ENCODE measurements at places on chromosomes 2 and 18.

- no peak for DNase-seq
Measured at GRCh38 chr2:154804451-154804850, 106.0 kb downstream of the KCNJ3 start.

DNA sequence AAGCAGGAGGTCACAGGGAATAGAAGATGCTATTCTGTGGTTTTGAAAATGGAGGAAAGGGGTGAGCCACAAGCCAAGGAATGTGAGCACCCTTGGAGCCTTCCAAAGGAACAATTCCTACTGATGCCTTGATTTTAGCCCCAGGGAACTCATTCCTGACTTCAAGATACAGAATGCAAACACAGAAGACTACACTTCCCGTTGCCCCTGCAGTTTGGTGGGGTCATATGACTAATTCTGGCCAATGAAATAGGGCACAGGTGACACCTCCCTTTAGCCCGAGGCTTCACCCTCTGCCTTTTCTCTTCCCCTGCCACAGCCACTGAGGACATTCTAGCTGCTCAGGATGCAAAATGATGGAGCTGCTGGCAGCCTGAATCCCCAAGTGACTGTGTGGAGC lies 126.1 kb downstream of the INHBB start:
- no peak for DNase-seq

GRCh38 chr2:128536925-128537620 lies 218.4 kb upstream of the HS6ST1 start:
- DNase-seq: peak; percentile 51

DNA sequence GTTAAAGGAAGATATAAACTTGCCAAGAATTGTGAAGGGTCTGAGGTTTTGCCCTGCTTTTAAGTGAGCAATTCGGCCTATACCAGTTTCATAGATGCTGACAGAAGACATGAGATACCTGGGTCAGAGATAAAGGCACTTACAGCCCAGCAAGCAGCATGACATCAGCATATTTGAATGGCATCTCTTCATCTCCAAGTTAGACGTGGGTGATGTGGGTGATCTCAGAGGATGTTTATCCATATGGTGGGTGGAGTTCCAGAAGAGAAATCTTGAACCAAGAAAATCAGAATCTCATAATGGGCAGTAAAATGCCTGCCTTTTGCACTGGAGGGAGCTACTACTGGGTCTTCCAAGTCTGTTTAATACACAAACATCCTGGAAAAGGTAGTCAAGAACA lies 44.7 kb downstream of the GYPC start:
- no peak for DNase-seq

DNA sequence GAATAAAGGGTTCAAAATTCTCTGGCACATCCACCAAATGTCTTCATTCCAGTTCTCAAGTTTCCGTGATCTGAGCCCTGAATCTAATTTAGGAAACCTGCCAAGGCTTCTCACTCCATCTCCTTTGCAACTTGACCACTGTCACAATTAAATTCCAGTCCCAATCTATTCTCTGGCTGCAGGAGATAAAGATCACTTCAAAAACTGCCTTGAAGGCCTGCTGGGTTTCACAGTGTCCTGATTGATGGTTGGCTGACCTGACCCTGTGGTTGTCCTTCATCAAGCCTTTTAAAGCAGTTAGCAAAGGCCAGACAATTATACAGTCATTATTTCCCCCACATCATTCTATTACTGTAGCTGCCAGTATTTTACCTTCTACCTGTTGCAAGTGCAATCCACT lies 60.3 kb upstream of the DNAJC10 start:
- DNase-seq: no peak
